ENCODE measurements at places on chromosomes 2 and 18.

- DNase-seq = no peak
Measured at GRCh38 chr18:79680100-79680879, 687 bp downstream of the CTDP1 start.

GRCh38 chr2:79833235-79833878 lies 320.5 kb downstream of the CTNNA2 start:
- DNase-seq = no peak

DNA sequence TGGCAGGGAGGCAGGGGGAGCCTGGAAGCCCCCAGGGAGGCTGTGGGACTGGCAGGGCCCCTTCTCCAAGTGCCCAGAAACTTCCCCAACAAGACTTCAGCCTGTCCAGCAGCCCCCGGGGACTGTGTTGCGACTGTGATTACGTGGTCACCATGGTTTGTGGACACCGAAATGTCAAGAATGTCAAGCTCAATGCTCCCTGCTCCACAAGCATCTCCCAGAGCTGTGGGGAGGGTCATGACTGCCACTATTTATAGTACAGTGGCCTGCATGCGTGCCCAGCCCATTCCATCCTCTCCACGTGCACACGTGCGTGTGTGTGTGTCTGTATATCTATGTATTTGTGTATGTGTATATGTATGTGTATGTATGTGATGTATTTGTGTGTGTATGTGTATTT lies 93.8 kb upstream of the MBOAT2 start:
- no peak for DNase-seq

DNA sequence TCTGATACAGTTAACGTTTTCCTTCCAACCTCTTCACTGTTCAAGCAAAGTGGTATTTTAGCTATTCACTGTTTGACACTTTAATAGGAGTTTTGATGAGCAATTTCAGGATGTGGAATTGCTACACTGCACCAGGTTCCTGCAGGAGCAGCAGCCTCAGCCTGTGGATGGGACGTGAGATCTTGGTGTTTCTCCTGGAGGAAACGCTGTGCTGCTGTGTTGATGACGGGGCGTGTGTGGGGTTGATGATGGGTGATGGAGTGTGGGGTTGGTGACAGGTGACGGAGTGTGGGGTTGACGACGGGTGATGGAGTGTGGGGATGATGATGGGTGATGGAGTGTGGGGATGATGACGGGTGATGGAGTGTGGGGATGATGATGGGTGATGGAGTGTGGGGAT lies 98.9 kb downstream of the RTP5 start:
- no peak for DNase-seq

All from NCI-H2029 treated with DMSO at 0.1 percent for 48 hours (cell line).